Adrenal gland (tissue), 19 donors: ENCODE measurements at places on chromosomes 3 and 15.

- peak; percentile 92 for DNase-seq
These were observed 46.4 kb upstream of the HES1 start for GRCh38 chr3:194089357-194090177.

- no peak for DNase-seq
These were observed 1.5 kb downstream of the ABTB1 start for GRCh38 chr3:127674101-127674721.

DNA sequence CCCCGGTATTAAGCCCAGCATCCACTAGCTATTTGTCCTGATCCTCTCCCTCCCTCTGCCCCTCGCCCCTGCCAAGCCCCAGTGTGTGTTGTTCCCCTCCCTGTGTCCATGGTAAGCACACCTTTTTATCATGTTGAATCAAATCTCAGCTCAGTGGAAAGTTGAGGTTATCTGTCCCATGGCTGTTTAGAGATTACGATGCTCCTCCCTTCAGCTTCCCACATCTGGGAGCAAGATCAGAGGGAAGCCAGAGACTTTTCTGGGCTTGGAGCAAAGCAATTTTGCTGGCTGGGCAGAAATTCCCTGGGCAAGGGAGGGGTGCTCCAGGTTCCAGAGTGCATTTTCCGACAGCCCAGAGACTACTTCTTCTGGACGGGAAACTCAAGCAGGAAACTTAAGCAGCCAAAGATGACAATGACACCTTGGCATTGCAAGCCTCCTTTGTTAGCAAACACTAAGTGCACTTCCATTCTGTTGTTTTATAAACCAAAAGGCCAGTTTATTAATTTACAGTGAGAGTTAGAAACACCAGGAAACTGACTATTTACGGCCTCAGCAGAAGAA lies 104.5 kb downstream of the MESD start:
- peak; percentile 33 for DNase-seq

DNA sequence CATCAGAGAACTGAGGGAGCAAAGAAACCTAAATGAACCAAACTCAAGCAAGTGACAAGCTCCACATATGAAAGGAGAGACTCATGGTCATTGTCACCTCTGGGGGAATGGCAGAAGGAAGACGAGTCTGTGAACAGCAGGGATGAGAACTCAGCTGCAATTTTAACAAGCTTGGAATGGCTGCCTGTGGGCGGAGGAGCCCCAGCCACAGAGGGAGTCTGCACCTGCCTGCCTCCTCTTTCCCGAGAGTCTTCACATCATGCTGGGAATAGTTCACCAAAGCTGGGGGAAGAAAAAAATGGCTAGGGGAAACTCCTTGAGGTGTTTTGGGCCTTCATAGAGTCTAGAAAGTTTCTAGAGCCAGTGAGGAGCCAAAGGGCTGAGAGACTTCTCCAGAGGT lies 21.3 kb upstream of the BHLHE40 start:
- DNase-seq = no peak

DNA sequence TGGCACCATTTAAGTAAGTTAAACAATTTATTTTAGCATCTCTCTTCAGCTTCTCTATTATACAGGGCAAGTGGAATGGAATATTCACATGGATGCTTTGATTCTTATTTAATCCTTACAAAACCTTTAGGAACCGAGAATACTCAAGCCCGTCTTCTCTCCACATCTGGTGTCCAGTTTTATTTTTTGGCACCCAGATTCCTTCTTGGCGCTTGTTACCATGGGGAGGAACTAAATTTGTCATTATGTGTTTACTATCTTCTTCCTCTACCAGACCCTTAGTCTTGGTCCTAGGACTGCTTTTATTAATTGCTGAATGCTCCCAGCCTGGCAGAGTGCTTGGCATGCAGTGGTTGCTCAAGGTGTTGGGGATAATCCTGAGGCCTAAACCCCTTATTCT lies 138.8 kb downstream of the CACNA2D3 start:
- DNase-seq = no peak
